DND-41 (cell line): ENCODE measurements at places on chromosomes 13 and 19.

DNA sequence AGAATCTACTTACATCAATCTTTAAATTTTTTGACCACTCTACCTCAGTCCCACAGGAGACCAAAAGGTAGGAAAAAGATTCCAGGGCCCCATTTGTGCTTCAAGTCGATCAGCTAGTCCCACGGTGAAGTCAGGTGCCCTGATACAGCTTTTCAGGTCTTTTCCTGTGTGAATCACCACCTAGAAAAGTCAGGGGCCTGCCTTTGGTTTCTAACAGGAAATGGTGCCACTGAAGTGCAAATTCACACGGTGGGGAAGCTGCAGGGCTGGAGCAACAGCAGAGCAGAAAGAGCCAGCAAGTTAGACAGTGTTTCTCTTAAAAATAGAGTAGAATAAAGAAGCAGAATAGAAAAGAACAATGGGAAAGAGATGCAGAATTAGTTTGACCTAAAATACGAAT is 107.5 kb downstream of the KLF12 start:
- H3K27ac ChIP-seq: peak overlapping the region; percentile 86
- peaks cover 32% of the 10 kb centered on the region for H3K36me3 ChIP-seq
- no peaks in the 10 kb centered on the region for H3K27me3 ChIP-seq
- peak; percentile 87 for DNase-seq
- peaks cover 67% of the 10 kb centered on the region for H3K4me1 ChIP-seq
- peak overlapping the region; percentile 4; the same call in 1 of the 2 replicates for H3K4me3 ChIP-seq

DNA sequence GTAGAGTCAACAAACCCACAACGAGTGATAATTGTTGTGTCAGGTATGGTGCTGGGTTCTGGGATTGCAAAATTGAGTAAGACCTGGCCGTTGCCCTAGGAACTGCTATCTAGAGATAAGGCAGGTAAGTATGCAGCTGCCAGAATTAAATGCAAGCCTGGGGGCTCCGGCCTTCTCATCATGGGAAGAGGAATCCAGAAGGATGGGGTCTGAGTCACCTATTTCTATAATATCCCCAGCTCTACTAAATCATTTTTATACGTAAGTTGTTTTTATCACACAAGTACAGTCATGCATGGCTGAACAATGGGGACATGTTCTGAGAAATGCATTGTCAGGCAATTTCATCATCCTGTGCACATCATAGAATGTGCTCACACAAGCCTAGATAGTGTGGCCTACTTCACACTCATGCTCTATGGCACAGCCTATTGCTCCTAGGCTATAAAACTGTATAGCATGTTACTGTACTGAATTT is 203.0 kb downstream of the KLF5 start:
- no peaks in the 10 kb centered on the region for H3K27me3 ChIP-seq
- no peak overlapping the region for H3K27ac ChIP-seq
- no peak overlapping the region for H3K4me3 ChIP-seq
- no peaks in the 10 kb centered on the region for H3K36me3 ChIP-seq
- no peaks in the 10 kb centered on the region for H3K4me1 ChIP-seq

DNA sequence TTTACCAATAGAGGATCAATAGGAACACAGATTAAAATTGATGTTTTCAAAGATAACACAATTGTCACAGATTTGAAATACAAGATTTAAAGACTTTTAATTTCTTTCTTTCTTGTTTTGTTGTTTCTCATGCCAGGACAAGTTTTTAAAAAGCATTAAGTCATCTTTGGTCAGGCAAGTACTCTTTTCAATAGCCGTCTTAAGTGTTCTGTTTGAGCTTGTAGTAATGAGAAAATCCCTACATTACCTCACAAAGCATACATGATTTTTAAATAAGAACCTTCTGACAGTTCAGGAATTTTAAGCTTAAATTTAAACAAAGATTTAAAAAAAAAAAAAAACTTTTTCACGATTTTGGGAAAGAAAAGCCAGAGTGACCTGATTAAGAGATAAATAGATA is 216.3 kb upstream of the PRR20A start:
- DNase-seq: no peak
- H3K36me3 ChIP-seq: no peaks in the 10 kb centered on the region
- H3K4me1 ChIP-seq: no peaks in the 10 kb centered on the region
- H3K27ac ChIP-seq: no peak overlapping the region

GRCh38 chr19:44685877-44686276 is 13.1 kb upstream of the CEACAM16 start:
- H3K4me3 ChIP-seq: no peak overlapping the region
- no peaks in the 10 kb centered on the region for H3K4me1 ChIP-seq
- DNase-seq: no peak
- H3K36me3 ChIP-seq: no peaks in the 10 kb centered on the region
- no peaks in the 10 kb centered on the region for H3K27me3 ChIP-seq
- H3K27ac ChIP-seq: no peak overlapping the region

DNA sequence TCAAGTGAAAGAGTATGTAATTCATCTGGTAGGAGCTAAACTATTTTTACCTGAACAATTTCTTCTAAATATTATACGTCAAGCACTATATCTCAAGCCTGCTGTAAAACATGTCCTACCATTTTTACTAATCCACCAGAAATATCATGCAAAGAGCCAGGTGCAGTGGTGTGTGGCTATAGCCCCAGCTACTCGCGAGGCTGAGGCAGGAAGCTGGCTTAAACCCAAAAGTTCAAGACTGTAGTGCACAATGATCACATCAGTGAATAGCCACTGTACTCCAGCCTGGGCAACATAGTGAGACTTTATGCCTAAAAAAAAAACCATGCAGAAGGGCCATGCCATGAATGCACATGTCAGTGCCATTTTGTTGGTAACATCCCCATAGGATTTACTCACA is 20.7 kb upstream of the CLN5 start:
- no peaks in the 10 kb centered on the region for H3K36me3 ChIP-seq
- peaks cover 7% of the 10 kb centered on the region for H3K27me3 ChIP-seq
- DNase-seq: no peak
- H3K4me1 ChIP-seq: no peaks in the 10 kb centered on the region

DNA sequence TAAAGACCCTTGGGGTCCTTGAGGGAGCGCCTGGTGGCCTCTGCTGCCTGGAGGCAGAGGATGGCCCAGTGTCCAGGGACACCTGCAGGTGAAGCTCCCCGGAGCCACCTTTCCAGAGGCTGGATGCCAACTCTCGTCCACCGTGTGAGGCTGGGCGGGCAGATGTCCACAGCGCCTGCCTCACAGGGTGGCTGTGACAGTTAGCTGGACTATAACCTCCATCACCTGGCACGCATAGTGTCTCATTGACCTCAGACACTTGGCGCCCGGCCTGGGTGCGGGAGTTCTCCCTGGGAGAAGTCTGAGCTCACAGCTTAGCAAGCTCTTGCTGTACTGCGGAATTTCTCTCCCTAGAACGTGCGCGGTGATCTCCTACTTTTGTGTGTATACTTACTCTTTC is 9.8 kb downstream of the BICRA start:
- peaks cover 5% of the 10 kb centered on the region; the same call in 1 of the 2 replicates for H3K36me3 ChIP-seq
- H3K27ac ChIP-seq: no peak overlapping the region
- no peaks in the 10 kb centered on the region for H3K4me1 ChIP-seq
- no peaks in the 10 kb centered on the region for H3K27me3 ChIP-seq
- H3K4me3 ChIP-seq: no peak overlapping the region
- no peak for DNase-seq

- no peaks in the 10 kb centered on the region for H3K27me3 ChIP-seq
- H3K36me3 ChIP-seq: no peaks in the 10 kb centered on the region
- DNase-seq: no peak
- H3K4me1 ChIP-seq: no peaks in the 10 kb centered on the region
Measured at GRCh38 chr19:33547676-33548075, 26.1 kb upstream of the PEPD start.

- no peak for DNase-seq
- peaks cover 14% of the 10 kb centered on the region for H3K27me3 ChIP-seq
- no peaks in the 10 kb centered on the region for H3K36me3 ChIP-seq
Measured at GRCh38 chr13:109036078-109036780, 406.8 kb downstream of the MYO16 start.

GRCh38 chr19:3046698-3047495 is 15.4 kb downstream of the TLE5 start:
- no peaks in the 10 kb centered on the region for H3K27me3 ChIP-seq
- H3K27ac ChIP-seq: peak overlapping the region; percentile 39; the same call in 1 of the 2 replicates
- peak; percentile 57 for DNase-seq
- H3K4me3 ChIP-seq: peak overlapping the region; percentile 52
- peaks cover 40% of the 10 kb centered on the region for H3K4me1 ChIP-seq
- no peaks in the 10 kb centered on the region for H3K36me3 ChIP-seq

- DNase-seq: peak; percentile 95
- H3K36me3 ChIP-seq: peaks cover 25% of the 10 kb centered on the region
- H3K4me3 ChIP-seq: peak within 1 kb of the TSS; percentile 92
- no peaks in the 10 kb centered on the region for H3K27me3 ChIP-seq
- peaks cover 44% of the 10 kb centered on the region for H3K4me1 ChIP-seq
Measured at GRCh38 chr19:50025794-50026549, at the start of gene ZNF473. Gene ZNF473, plus strand, starts transcription at chr19:50026005. Its CDS starts 5,078 bp downstream, at chr19:50031083.

DNA sequence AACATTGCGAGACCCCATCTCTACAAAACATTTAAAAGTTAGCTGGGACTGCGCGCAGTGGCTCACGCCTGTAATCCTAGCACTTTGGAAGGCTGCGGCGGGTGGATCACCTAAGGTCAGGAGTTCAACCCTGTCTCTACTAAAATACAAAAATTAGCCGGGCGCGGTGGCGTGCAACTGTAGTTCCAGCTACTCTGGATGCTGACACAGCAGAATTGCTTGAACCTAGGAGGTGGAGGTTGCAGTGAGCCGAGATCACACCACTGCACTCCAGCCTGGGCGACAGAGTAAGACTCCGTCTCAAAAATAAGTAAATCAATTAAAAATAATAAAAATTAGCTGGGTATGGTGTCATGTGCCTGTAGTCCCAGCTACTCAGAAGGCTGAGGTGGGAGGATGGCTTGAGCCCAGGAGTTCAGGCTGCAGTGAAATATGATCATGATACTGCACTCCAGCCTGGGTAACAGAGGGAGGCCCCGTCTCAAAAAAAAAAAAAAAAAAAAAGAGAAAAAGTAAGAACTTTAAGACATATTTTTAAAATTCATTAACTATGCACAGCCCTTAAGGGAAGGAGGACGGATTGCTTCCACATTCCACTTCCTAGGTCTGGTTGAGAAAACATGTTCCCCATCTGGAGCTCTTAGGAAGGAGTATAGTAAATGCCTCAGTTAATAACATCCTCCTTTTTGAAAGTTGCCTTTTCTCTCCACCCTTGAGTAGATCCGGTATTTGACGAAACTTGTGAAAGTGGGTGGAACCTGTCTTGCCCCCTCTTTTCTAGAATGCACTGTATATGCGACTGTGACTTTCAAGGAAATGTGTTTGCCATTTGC is 26.1 kb downstream of the EXOC3L2 start:
- DNase-seq: no peak
- H3K27ac ChIP-seq: no peak overlapping the region
- H3K4me1 ChIP-seq: no peaks in the 10 kb centered on the region
- no peak overlapping the region for H3K4me3 ChIP-seq
- no peaks in the 10 kb centered on the region for H3K36me3 ChIP-seq

GRCh38 chr19:1872807-1873523 is 9.6 kb upstream of the KLF16 start:
- H3K27ac ChIP-seq: no peak overlapping the region
- DNase-seq: no peak
- peaks cover 32% of the 10 kb centered on the region for H3K4me1 ChIP-seq
- no peak overlapping the region for H3K4me3 ChIP-seq
- H3K36me3 ChIP-seq: peaks cover 28% of the 10 kb centered on the region
- no peaks in the 10 kb centered on the region for H3K27me3 ChIP-seq

DNA sequence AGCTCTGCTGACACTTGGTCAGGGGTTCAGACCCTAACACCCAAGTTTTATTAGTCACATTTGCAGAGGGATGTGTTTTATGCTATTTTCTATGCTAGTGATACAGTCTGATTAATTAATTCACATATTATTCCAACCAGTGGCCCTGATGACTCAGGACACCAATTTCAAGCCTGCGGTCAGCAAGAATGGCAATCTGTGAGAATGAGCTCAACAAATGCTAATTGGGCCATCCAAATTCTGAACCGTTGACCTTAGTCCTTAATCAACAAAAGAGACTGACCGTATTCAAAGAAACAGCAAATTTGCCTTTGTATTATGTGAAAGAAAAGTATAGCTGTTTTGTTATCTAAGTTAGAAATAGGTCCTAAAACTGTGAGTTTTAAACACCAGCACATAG is 9.6 kb upstream of the KL start:
- DNase-seq: no peak
- H3K4me3 ChIP-seq: no peak overlapping the region
- no peaks in the 10 kb centered on the region for H3K4me1 ChIP-seq
- no peaks in the 10 kb centered on the region for H3K36me3 ChIP-seq
- H3K27ac ChIP-seq: no peak overlapping the region

GRCh38 chr13:107534548-107534947 is 680.8 kb downstream of the LIG4 start:
- no peak overlapping the region for H3K4me3 ChIP-seq
- H3K27ac ChIP-seq: no peak overlapping the region
- no peak for DNase-seq
- H3K36me3 ChIP-seq: no peaks in the 10 kb centered on the region
- no peaks in the 10 kb centered on the region for H3K4me1 ChIP-seq

DNA sequence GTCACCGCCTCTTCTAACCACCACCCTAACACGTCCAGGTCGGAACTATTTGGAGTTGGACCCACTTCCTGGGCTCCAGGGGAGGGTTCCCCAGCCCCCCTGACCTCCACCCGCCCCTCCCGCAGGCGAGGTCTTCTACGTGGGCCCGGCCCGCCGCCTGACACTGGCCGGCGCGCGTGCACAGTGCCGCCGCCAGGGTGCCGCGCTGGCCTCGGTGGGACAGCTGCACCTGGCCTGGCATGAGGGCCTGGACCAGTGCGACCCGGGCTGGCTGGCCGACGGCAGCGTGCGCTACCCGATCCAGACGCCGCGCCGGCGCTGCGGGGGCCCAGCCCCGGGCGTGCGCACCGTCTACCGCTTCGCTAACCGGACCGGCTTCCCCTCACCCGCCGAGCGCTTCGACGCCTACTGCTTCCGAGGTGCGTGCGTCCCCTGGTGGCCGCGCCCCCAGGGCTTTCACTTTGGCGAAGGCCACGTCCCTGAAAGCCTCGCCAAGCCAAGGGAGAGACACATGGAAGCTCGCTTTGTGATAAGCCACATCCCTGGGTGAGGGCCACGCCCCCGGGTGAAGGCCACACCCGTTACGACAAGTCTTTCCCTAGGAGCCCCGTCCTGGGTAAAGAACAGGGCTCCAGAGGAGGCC is 13.2 kb downstream of the NCAN start:
- DNase-seq: no peak
- no peaks in the 10 kb centered on the region for H3K27me3 ChIP-seq
- H3K4me3 ChIP-seq: no peak overlapping the region
- H3K27ac ChIP-seq: no peak overlapping the region
- no peaks in the 10 kb centered on the region for H3K4me1 ChIP-seq

DNA sequence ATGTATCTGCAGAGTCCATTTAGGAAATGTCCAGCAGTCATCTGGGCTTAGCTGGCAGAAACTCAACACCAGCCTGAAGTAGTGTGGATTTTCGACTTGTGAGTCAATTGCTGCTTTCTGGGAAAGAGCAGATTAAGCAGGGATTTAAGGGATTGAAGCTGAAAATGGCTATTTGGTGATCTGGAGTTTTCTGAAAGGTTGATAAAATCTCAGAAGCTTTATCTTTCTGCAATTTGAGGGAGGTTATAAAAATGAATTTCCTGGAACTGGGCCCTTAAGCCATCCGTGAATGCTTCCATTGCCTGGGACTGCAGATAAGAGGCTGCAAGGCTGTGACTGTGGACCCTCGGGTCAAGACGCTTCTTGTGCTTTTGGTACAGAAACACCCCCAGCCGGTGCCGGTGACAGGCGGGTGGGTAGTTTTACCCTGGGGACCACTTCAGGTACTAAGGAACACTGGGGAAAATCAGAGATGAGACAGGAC is 61.5 kb downstream of the COL4A1 start:
- H3K27ac ChIP-seq: no peak overlapping the region
- peaks cover 37% of the 10 kb centered on the region for H3K27me3 ChIP-seq
- no peak for DNase-seq

- no peaks in the 10 kb centered on the region for H3K4me1 ChIP-seq
- H3K27me3 ChIP-seq: no peaks in the 10 kb centered on the region
- H3K4me3 ChIP-seq: no peak overlapping the region
- DNase-seq: no peak
- no peak overlapping the region for H3K27ac ChIP-seq
- H3K36me3 ChIP-seq: peaks cover 35% of the 10 kb centered on the region
Measured at GRCh38 chr19:38919837-38920601, 8.0 kb upstream of the CCER2 start.
